ENCODE measurements at places on chromosomes 12 and 14. TPM values are rescaled to one million over a fixed set of nuclear protein-coding genes. Genes with fewer than 3 reads are reported as not detected.
A peak's percentile ranks its signal among the peaks of the same experiment; 100 is the strongest.

DNA sequence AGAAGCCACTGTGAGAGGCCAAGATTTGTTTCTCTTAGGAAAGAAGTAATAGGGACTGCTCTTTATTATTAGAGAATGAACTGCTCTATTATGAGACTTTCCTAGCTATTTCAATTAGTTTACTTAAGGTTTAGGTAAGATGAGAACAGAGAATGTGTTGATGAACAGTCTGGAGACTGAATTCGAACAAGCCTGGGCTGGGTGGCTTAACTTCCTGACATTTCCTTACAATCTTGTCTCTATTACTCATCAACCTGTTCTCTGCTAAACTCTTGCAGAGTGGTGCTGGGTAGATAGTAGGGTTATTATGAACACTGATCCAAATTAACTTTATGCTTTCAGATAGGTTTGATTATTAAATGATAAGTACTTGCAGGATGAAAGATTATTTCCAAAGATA is 31.2 kb downstream of the SLC15A5 start:
- no peak for DNase-seq

DNA sequence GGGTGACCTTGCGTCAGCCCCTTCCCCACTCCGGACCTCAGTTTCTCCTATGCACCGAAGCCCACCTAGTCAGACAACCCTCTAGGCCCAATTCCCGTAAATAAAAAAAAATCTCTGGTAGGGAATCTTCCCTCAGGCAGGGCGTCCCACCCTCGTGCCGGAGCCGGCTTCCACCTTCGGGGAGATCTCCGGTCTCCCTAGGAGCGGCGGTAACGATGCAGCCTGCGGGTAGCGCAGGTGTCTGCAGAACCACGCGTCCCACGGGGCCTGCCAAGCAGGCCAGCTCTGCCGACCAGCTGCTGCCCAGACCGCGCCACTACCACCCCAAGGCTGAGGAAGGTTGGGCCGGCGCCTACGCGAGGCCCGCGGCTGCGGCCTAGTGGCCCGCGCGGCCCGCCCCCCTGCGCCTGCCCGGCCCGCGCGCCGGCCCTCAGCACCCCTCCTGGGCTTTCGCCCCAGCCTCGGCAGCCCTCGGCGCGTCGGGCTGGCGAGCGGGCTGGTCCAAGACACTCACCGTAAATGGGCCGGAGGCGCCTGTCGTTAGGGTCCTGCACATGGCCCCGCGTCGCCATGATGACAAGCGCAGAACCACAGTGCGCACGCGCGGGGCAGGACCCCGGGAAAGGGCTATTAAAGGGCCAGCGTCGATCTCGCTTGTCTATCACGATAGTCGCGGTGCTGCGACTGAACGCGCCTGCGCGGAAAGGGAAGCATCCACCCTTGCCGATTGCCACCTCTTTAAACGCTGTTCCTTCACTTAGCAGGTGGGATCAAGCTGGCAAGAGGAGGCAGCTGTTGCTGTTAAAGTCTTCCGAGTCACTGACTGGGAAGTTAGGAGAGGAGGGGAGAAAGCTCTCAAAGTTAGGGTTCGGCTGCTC is at the start of gene NAA25:
TSS of gene NAA25 (minus strand) at position 582 of the 878 bp plus-strand sequence. CDS start at position 572, 10 bp downstream.
- peak; percentile 97 for DNase-seq

GRCh38 chr12:52280319-52280795 is 5.9 kb downstream of the KRT86 start:
- DNase-seq, result peak; percentile 56

DNA sequence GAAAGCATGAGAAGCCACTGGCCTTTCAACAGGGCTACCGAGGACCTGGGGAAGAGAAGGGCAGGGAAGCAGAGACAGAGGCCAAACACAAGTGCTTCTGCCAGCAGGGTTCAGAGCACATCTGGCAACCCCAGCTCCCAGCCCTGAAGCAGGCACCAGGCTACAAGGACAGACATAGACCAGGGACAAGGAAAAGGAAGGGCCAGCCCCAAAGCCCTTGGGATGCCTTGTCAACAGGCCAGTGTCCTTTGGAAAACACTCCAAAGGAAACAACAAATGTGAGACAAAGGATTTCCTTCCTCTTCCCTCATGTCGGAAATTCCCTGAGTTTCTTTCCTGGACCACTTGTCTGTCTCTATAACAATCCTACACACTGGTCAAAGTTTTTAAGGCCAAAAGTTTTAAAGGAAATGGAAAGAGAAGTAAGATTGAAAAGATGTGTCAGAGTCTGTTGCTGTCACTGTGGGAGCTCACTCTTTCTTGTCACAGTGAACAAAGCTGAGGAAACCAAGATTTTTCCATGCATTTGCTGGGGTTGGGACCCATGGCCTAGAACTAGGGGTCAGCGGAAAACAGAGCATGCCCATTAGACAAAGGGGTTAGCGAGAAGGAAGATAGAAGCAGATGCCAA is 59.4 kb downstream of the TTC9 start:
- peak; percentile 66 for DNase-seq

DNA sequence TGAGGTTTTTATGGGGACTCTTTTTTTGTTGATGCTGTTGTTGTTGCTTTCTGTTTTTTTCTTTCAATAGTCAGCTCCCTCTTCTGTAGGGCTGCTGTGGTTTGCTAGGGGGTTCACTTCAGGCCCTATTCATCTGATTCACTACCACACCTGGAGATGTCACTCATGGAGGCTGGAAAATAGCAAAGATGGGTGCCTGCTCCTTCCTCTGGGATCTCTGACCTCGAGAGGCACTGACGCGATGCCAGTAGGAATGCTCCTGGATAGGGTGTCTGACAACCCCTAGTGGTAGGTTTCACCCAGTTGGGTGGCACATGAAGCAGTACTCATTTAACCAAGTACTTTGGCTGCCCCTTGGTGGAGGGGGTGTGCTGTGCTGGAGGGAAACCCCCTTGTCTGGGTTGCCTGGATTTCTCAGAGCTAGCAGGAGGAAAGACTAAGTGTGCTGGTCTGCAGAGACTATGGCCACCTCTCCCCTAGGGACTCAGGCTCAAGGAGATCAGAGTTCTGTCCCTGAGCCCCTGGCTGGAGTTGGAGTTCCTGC is 745.5 kb downstream of the TMTC2 start:
- no peak for DNase-seq

- no peak for DNase-seq
Measured at GRCh38 chr12:93167841-93168492, 209.8 kb upstream of the NUDT4 start.

- no peak for DNase-seq
Measured at GRCh38 chr14:35934499-35934898, 108.4 kb downstream of the BRMS1L start.

DNA sequence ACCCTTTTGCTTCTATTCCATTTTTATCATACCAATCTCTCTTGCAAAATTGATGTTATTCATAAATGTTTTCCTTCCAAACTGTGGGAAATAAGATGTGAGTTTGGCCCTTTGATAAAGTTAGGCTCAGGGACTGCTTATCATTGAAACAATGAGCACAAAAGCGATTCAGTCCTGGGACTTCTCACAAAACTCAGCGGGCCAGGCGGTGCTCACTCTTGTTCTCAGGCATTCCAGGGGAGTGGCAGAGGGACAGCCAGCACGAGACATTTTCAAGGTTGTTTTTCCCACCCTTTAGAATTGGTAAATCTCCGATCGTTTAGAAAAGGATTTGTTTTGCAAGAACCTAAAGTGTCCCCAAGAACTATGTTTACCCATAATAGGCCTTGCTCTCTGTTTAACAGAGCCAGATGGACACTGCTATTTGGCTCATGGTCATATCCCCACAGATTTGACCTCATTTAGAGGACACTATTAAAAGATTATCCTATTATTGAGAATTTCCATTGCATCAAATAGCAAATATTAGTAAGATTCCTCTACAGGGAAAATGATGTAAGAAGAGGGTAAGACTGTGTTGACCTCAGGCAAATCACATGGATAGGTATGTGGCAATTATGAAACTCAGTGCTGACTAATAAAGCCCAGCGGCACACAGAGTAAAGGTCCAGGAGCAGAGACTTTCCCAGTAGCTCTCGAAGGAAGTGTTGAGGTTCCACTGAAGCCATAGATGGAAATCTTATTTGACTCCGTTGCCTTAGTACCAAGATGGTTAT is 102.7 kb upstream of the USP44 start:
- no peak for DNase-seq

- peak; percentile 73 for DNase-seq
Measured at GRCh38 chr12:103841690-103842584, 903 bp upstream of the NT5DC3 start.

GRCh38 chr12:124088217-124088907 is 115.3 kb downstream of the ZNF664 start:
- DNase-seq, result no peak

- DNase-seq, result no peak
Measured at GRCh38 chr14:80850197-80850814, 91.2 kb downstream of the CEP128 start.

DNA sequence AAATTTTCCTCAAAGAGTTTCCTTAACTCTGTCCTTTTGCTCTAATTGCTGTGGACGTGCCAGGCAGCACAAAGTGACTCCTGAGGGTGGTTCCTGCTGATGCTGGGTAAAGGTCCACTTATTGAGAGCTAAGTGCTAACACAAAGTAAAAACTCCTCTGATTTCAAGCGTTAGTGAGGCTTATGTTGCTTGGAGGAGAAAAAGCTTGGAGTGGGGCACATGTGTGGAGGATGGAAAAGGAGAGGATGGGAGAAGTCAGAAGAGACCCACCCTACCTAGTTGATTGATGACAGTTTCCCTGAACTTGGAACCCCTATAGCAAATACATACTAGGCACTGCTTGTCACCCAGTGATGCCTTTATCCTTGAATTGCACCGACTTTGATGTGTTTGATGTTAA is 10.1 kb upstream of the SLC11A2 start:
- no peak for DNase-seq

DNA sequence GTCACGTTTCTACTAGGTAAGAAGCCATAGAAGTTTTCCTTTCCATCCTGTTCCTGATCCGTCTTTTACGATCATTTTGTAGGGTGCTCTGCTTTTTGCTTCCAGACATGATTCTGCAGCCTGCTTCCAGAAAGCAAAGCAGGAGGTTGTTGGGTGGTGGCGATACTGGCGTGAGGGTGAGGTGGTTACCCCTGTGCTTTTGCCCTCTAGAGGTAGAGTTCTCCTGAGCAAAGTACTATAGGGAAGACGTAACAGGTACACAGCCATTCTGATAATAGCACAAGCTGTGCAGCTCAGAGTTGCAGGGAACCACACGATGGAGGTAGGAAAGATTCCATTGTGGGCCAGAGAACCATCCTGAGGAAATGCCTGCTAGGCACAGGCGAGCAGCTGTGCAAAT is 186.0 kb downstream of the PAH start:
- DNase-seq, result no peak

ANG gene
- total RNA-seq, result 6.1 TPM

FOXJ2 gene
- 20.2 TPM for total RNA-seq

SERPINA5 gene
- total RNA-seq, result 14.4 TPM

MED13L gene
- 68.8 TPM for total RNA-seq

BEGAIN gene
- 1.6 TPM for total RNA-seq

SCNN1A gene
- total RNA-seq, result 0.36 TPM

PLEKHG7 gene
- total RNA-seq, result not detected

CHGA gene
- not detected for total RNA-seq

STYK1 gene
- total RNA-seq, result not detected
